Stimulated activated CD4-positive, alpha-beta T cell treated with anti-CD3 and anti-CD28 coated beads, Interleukin-15, amount 100 ng/mL, for 1 hour (primary cell): ENCODE measurements at places on chromosomes 11 and 22.

DNA sequence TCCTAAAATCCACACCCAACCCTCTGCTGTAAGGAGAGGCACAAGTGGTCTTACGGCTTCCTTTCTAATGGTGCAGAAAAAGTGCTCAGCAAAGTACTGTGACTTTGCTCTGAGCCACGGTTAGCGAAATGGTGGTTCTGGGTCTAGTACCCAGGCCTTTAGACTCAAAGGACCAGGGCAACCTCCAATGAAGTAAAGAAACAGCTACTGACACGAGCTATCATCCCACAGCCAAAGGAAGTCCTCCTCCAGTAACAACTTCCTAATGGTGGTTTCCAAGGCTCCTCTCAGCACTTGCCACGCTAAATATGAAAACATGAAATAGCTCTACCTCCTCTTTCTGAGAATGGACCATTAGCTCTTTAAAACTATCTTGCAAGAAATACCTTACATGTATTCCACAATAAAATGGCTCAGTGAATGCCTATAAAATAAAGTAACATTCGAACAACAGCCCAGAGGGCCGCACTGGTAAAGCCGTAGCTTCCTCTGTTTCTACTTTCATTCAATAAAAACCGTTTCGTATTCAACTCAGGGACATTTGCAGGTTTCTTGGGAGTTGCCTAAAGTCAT, 122.4 kb downstream of the ETS1 start:
- no peak for DNase-seq

- no peak for DNase-seq
These were observed 612 bp downstream of the XBP1 start for GRCh38 chr22:28799606-28800307.

GRCh38 chr22:33920197-33920540, at the start of gene LARGE1:
LARGE1 (minus strand) TSS chr22:33920476.
- DNase-seq, result no peak

DNA sequence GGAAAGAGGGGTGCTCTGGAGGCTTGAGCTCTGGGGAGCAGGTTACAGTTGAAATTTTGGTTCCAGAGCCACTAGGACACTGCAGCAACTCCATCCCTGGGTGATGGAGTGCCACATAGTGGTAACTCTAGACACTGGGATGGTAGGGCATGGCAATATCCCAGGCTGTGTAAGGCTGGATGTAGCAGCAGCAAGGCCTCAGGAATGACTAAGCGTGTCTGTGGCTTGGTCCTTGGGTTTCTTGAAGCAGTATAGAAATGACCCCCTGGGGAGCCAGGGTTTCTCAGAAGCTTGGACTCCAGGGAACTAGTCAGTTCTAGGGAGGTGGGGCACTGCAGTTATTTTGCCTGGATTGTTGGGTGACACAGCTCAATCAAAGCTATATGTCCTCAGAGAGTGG, 8.1 kb downstream of the MS4A4A start:
- no peak for DNase-seq

GRCh38 chr11:14656536-14657457, 13.2 kb downstream of the PDE3B start:
- DNase-seq, result no peak

GRCh38 chr22:27785831-27786230, 15.7 kb downstream of the MN1 start:
- no peak for DNase-seq
